ENCODE measurements at places on chromosomes 6 and 20.

GRCh38 chr6:11681770-11682169 is 96.8 kb downstream of the ADTRP start:
- no peak for DNase-seq

GRCh38 chr20:11302436-11302835 is 615.3 kb upstream of the BTBD3 start:
- no peak for DNase-seq

DNA sequence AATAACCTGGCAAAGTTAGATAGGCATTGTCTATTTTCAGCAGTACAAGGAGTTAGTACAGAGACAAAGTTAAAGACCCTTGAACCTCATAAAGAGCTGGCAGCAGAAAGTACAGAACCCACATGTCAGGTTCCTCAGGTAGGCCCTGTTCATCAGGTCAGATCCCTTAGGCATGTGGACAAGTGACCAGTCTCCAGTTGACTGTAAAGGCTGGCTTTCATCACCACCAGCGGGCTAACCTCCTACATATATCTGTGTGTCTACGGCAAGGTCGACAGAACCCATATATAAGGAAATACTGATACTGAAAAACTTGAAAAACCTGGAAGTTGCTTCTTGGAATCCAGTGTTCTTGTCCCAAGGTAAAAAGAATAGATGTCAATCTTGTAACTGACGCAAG is 223.1 kb upstream of the SGK1 start:
- no peak for DNase-seq

DNA sequence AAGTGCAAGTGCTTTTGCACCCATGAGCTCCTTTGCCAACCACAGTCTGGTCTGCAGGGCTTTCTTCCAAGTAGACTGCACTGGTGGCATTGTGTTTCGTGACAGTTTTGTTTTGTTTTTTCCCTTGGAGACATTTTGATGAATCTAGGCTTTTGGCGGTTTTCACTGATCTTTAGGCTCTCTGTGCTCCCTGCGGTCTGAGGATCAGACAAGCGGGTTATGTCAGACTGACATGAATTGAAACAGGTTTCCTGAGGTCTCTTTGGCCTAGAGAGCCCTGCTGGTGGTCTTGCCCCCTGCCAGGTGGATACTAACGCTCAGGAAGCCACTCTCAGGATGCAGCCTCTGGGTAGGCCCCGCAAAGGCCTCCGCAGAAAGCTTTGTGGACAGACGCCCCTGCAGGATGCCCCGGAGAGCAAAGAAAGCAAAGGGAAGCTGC is 555.4 kb upstream of the AGPAT4 start:
- DNase-seq, result no peak

GRCh38 chr6:77626426-77626825 is 26.4 kb upstream of the MEI4 start:
- DNase-seq, result no peak

- no peak for DNase-seq
These were observed 227.3 kb downstream of the TBC1D32 start for GRCh38 chr6:121106962-121107361.

GRCh38 chr20:51280047-51280446 is 257.1 kb upstream of the KCNG1 start:
- DNase-seq, result no peak

DNA sequence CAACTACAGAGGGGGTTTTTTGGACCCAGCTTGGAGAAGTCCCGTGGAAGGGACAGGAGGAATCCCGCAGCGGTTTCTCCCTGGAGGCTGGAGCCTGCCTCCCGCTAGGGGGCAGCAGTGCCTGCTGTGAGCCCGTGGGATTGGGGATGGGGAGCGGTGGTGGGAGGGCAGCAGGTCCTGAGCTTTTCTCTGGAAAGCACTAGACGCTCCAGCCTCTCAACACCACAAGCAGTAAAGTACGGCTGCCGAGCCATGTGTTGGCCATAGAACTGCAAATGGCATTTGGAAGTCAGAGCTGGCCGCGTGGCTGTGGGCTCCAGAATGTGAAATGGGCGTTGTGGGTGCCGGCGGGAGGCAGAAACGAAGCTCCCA is 47.8 kb downstream of the GMPR start:
- no peak for DNase-seq

GRCh38 chr6:15623276-15624116 is 39.3 kb downstream of the DTNBP1 start:
- peak; percentile 52 for DNase-seq

DNA sequence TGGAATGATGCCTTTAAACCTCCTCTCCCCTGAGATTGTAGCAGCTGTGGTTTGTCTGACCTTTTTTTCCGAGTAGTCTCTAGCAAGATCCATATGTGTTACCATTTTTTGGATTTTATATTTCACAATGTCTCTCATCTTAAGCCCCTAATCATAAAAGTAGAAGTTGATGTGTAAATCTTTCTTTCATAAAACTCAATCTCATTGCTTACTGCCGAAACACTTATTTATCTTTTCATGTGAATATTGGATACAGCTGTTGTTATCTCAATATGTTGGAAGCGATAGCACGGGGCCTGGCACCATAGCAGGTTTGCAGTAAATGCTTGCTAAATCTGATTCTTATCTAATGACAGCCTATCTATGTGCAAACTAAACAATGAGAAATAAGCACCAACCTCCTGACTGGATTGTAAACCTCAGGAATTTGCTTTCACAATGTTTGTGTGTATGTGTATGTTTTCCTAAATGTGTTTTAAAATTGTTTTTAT is 14.2 kb downstream of the SMPDL3A start:
- DNase-seq, result no peak

GRCh38 chr20:50980851-50981713 is 22.5 kb downstream of the MOCS3 start:
- peak; percentile 62 for DNase-seq

DNA sequence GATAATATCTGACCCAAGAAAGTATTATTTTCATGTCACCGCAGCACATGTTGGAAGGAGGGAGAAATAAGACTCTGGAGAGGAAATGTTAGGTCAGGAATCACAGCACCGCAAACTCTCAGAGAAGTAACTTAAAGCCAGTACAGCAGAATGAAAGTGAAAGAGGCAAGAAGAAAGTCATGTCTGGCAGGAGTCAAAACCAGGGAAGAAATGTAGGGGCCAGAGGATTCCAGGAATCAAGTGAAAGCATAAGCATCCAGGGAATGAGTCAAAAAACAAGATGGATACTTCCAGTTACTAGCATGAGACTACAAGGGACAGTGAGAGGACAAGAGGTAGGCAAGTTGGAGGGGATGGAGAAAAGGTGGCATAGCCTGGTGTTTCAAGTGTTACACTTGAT is 80.4 kb downstream of the AK9 start:
- DNase-seq, result no peak

All from inflammatory macrophage (primary cell).